ENCODE measurements at places on chromosomes 2 and 18. TPM values are rescaled to one million over a fixed set of nuclear protein-coding genes. Genes with fewer than 3 reads are reported as not detected.

DNA sequence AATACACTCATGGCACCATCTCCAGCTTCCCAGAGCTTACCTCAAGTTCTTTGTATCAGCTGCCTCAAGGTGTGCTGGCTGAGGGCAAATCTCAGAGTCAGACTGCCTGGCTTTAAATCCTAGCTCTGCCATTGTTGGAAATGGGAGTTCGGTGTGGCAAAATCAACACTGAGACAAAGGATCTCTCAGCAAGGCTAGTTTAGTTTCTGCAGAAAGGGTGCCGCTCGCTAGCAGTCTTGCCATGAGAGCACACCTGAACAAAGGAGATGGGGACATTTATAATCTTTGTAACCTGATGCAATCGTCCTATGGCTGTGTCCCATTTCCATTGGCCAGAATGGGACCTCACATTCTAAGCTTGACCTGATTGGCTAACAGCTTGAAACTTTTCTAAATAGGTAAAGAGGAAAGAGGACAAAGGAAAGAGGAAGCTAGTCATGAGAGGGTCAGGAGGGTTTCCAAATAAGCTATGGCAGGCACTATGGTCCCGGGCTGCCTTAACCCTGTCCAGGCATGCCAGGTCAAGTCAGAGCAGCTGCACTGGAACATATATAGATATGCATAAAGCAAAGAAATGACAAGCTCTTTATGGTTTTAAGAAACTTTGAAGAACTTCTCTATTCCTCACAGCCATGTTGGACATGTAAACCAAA is 4.3 kb upstream of the UBE2F start:
- DNase-seq, result no peak

The LRRC30 gene
- not detected for total RNA-seq

GRCh38 chr2:172588931-172589330 is 33.0 kb downstream of the PDK1 start:
- no peak for DNase-seq

- DNase-seq, result no peak
Measured at GRCh38 chr2:228983700-228984099, 287.4 kb downstream of the PID1 start.

DNA sequence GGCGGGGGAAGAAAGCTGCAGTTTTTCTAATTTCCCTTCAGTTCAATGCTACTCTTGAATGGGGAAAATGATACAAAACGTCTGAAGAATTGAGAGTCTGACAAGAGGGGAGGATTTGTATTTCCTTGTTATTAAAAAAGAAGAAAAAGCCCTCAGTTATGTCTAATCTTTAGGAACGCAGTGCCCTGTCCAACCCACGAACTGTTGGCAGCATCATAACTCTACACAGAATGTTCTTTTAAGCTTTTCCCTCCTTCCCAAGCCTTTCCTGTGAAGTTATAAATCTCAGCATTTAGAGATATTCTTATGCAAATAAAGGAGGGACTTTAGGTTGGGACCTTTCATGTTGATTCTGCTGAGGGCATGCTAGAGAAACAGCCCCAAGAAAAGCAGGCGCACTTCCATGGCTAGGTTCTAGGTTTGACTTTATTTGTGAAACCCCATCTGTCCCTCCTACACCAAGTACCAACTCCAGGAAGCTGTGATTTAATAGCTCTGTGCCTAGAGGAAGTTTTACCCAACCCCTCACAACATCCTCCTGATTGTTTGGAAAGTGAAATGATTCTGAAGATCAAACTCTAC is 288.6 kb downstream of the SETBP1 start:
- no peak for DNase-seq

The C2orf74 gene
- 24.2 TPM for total RNA-seq

Measured in right cardiac atrium (tissue), 5 donors.